ENCODE measurements at places on chromosomes 1 and 21. TPM values are rescaled to one million over a fixed set of nuclear protein-coding genes. Genes with fewer than 3 reads are reported as not detected.

The BRINP2 gene
- polyA plus RNA-seq, result not detected

- DNase-seq, result no peak
Measured at GRCh38 chr1:159008744-159009188, 941 bp upstream of the IFI16 start.

- DNase-seq, result no peak
Measured at GRCh38 chr1:147924813-147925212, 3.4 kb upstream of the GPR89B start.

GRCh38 chr1:11147197-11147770, 41.9 kb upstream of the ANGPTL7 start:
- DNase-seq, result no peak

DNA sequence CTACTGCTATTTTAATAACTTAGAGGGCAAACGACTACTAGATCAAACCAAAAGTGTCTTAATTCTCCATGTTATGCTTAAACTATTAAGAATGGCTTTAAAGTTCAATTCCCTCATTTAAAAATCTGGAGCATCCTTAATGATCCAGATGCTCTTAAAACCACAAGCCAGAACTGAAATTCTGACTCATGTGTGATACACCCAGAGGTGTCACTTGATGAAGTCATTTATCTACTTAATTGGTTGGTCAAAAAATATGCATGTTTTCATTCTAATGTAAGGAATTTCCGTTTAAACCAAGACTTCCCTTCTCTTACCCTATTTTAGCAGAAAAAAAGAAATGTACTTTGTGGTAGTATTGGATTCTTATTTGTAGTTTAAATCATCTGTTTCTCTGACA, 1261.2 kb upstream of the B3GALT2 start:
- DNase-seq, result peak; percentile 8

- no peak for DNase-seq
Measured at GRCh38 chr1:156525856-156526489, 25.4 kb upstream of the MEF2D start.

The CAPZA1 gene
- polyA plus RNA-seq, result 273 TPM

All from AG04450 (cell line).